Astrocyte of the spinal cord (primary cell): ENCODE measurements at places on chromosomes 3 and 15.

- DNase-seq, result peak; percentile 88
These were observed 112.7 kb downstream of the CHSY1 start for GRCh38 chr15:101138913-101139880.

DNA sequence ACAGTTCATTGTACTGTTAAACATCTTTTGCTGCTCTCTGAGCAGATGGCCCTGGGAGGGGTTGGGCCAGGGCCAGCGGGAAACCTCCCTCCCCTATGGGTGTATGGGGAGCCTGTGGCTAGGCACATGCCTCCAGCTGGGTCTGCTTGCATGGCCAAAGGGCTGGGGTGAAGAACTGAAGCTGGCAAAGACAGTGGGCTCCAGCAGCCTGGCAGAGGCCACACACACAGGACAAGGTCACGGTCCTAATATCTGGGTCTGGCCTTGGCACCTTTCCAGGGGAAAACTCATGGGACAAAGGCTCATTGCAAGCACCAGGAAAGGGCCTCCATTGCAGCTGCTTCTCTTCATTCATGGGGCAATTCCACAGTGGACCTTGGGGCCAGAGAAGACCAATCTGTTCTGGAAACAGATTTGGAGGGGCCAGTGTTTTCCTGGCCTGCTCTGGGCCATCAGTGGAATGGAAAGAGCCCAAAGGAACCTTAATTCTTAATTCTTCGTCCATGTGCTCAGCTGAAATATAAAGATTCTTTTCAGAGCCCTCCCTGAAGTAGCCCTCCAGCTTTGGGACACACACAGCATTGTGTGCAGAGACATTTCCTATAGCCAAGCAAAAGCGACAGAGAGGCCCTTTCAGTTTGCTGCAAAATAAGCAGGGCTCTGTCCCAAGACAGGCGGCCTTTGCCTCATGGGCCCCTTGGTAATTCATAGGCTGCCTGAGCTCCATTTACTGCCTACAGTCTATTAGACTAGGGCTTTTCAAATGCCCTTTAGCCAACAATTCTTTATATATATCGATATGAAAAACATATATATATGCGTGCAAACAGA, 11.3 kb upstream of the LIMD1 start:
- no peak for DNase-seq

DNA sequence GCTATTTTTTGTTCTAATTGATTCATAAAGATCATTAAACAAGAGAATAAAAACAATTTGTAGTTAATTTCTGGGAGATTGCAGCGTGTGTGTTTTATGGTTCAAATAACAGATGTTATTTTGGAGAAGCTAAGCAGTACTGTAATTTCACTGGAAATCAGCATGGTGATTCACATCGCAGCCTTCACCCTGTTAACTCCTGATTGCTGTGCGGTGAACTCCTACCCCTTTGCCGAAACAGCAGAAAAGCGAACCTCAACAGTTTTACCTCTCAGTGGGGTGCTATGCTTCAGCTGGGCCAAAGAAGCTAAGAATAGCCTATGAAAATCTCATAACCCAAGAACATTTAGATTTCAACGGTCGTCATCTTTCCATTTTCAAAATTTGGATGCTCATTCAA, 441.5 kb upstream of the RARB start:
- no peak for DNase-seq

DNA sequence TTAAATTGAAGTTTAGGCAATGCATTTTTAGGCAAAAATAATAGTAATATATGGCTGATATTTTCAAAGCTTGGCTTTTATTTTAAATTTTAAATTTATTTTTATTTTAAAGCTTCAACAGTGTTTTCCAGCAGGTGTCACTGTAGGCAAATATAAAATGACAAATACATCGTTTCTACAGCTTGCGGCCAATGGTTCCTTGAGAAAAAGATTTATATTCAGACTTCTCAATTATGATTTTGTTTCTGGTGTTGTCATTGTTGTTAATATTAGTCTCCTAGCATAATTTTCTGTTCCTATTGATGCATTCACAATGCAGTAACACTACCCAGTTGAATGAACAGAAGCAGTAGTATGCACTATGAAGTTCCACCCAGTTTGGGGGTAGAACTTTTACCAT, 220.7 kb upstream of the DNAJC19 start:
- DNase-seq, result peak; percentile 32

- DNase-seq, result peak; percentile 54
These were observed 145.1 kb upstream of the PLSCR5 start for GRCh38 chr3:146750196-146750595.

DNA sequence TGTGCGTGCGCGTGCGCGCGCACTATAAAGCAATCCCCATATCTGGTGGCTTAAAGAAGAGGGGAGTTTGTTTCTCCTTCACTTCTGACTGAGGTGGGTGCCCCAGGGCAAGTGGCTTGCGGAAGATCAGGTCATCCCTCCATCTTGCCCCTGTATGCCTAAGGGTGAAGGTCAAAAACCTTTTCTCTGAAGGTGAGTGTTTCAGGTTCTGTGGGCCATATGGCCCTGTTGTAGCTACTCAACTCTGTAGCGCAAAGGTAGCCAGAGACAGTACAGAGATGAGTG, 5.5 kb downstream of the ABTB1 start:
- DNase-seq, result no peak

DNA sequence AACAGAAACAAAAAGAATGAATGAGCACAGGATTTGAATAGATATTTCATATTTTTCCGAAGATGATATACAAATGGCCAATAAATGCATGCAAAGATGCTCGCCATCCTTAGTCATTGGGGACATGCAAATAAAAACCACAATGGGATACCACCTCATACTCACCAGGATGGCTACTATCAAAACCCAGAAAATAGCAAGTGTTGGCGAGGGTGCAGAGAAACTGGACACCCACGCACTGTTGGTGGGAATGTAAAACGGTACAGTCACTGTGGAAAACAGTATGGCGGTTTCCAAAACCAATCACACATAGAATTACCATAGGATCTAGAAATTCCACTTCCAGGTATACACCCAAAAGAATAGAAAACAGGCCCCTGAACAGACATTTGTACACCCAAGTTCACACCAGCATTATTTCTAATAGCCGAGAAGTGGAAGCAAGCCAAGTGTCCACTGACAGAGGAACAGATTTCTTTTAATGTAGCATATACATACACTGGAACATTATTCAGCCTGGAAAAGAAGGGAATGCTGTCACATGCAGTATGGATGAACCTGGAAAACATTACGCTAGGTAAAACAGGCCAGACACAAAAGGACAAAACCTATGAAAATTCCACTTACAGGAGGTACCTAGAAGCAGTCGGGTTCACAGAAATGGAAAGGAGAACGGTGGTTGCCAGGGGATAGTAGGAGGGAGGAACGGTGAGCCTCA, 3.6 kb downstream of the RNF168 start:
- DNase-seq, result no peak

- DNase-seq, result no peak
These were observed 3.0 kb downstream of the TMEM207 start for GRCh38 chr3:190446573-190447279.

DNA sequence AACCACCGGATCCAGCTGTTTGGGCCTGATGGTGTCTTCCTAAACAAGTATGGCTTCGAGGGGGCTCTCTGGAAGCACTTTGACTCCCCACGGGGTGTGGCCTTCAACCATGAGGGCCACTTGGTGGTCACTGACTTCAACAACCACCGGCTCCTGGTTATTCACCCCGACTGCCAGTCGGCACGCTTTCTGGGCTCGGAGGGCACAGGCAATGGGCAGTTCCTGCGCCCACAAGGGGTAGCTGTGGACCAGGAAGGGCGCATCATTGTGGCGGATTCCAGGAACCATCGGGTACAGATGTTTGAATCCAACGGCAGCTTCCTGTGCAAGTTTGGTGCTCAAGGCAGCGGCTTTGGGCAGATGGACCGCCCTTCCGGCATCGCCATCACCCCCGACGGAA, 60.1 kb upstream of the CCR4 start:
- no peak for DNase-seq

- DNase-seq, result no peak
These were observed 150.6 kb downstream of the RAB11A start for GRCh38 chr15:66019826-66020398.

DNA sequence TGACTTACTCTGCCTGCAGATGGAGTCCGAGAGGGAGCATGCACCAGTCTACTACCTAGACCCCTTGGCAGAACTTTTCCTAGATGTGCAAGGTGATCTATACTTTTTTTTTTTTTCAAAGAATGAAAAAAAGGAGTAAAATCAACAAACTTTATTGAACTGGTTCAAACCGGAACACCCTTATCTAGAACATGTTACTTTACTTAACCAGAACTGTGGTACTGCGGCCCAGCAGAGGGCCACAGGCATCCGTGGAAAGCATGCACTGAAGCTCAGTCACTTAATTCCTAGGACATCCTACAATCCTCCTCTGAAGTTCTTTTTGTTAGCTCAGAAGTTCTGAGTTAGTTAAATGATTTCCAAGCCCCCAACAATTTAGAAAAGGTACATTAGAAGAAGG, 21.6 kb downstream of the CHAC1 start:
- DNase-seq, result no peak

DNA sequence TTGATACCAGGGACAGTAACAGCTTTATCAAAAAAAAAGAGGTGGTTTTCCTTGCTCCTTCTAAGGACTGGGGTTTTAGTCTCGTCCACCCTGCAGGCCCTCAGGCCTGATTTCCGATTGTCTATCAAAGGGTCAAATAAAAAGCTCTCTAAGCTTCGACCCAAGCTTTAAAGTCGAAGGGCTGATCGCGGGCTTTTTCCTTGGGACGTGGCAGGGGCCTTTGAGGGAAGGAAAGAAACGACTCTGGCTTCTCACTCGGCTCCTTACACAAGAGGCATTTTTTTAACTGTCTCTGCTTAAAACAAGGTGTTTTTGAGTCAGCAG, 354 bp upstream of the KLHL24 start:
- DNase-seq, result no peak

- DNase-seq, result peak; percentile 18
These were observed 45.1 kb downstream of the NR1I2 start for GRCh38 chr3:119826711-119827608.
